CD4-positive, alpha-beta T cell treated with Interleukin-6 for 4 hours (primary cell): ENCODE measurements at places on chromosomes 6 and 20.
A peak's percentile ranks its signal among the peaks of the same experiment; 100 is the strongest.

- no peak for DNase-seq
Measured at GRCh38 chr6:6333501-6333900, 13.0 kb upstream of the F13A1 start.

GRCh38 chr20:42319252-42320013 lies 701.3 kb upstream of the CHD6 start:
- DNase-seq: no peak

GRCh38 chr6:35445691-35446090 lies 6.4 kb upstream of the FANCE start:
- DNase-seq: peak; percentile 23

- no peak for DNase-seq
Measured at GRCh38 chr6:75481936-75482593, 11.5 kb downstream of the FILIP1 start.
